ENCODE measurements at places on chromosomes 4 and X.

DNA sequence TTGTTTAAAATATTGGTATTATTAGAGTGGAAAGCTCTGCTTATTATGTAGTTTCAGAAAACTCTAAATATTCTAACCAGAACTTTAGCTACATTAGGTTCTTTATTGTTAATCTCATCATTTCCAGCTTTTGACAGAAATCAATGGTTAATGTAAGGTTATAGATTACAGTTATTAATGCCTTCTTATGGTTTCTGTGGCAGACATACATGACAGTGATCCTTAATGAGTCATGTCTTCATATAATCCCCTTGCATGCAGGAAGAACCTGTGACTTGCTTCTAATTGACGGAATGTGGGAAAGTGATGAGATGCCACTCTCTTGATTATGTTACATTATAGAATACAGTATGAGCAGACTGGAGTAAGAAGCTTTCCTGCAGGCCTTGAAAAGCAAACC lies 23.5 kb downstream of the KLHL8 start:
- no peak for DNase-seq

DNA sequence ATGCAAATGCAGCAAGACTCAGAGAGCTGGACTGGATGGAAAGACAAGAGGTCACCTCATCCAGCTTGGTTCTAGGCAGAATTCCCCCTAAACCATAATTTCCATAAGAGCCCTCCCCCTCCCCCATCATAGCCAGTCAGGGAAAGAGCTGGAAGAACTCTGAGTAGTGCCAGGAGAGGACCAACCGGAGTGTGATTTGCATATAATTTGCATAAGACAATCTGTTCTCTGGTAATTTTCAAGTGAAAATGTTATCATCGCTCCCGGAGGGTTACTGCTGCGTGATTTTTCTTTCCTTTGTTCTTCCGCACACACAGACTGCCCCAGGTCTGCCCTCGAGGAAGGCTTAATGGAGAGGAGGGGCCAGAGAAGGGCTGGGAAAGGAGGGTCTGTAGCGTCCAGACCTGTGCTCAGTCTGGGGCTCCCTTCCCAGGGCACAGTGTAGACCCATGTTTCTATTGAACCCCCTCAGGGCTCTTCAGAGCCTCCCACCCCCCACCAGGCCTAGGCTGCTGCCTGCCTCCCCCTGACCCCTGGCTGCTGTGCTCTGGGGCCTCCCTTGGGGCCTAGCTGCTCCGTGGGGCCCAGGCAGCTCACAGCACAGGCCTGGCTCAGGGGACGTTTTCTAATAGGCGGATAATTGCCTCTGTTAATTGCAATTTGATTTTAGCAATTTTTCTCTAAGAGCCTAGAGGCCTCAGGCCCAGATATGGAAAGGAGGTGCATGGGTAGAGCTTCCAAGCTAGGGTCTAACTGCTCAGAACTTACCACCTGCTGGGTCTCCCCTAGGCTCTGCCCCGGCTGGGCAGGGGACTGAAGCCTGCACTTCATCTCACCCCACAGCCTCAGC lies 90.4 kb upstream of the PJA1 start:
- DNase-seq: no peak

GRCh38 chr4:147714575-147715401 lies 17.1 kb upstream of the ARHGAP10 start:
- DNase-seq: no peak

DNA sequence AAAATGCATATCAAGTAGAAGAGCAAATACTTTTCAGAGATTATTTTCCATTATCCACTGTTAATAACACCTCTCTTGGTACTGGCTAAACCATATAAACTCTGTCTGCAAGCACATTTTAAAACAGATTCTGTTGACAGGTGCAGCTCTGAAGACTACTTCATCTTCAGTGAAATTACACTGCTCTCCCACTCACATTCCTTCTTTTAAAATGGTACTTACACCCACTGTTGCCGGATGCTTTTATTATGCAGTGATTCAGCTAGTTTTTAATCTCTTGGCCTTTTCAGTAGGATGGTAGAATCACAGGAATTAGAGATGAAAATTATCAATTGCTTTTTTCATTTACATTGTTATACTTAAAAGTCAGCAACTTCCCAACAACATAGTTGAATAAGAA lies 381.6 kb downstream of the GASK1B start:
- no peak for DNase-seq

- DNase-seq: no peak
Measured at GRCh38 chr4:7779432-7779768, 160.3 kb downstream of the AFAP1 start.

DNA sequence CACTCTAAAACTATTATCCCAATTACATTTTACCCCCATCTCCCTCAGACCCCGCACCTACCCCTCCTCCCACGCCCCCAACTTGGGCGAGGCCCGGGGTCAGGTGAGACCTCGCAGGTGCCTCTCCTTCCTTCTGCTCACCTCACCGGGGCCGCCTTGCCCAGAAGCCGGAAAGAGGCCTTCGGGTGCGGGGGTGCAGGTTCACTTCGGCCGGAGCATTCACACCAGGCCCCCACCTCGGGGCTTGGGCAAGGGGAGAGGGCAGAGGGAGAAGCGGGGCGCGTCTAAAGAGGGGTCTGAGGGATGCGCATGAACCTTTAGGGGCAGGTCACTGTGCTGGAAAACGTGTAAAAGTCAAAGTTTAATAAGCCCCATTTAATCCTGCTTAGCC lies 427 bp downstream of the ZNF182 start:
- DNase-seq: no peak

- no peak for DNase-seq
Measured at GRCh38 chr4:129682586-129682985, 586.6 kb downstream of the C4orf33 start.

DNA sequence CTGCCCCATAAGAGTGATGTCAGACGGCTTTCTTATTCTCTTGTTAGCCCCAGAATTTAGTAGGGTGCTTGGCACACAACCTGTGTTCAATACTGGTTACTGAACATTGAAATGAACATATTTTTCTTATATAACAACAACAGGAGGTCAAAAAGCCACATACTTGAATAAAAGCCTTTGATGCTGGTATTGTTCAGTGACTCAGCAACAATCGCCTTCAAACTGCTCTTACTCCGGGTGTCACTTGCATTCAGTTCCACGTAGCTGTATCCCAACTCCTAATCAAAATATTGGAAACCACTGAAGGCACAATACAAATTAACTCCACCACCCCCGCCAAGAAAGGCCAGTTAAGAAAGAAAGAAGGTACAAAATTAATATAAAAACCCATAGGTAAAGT lies 61.5 kb downstream of the RFC1 start:
- DNase-seq: no peak

- DNase-seq: no peak
Measured at GRCh38 chrX:22351966-22352365, 79.3 kb downstream of the CBLL2 start.
